ENCODE measurements at places on chromosomes 2 and 18.
A peak's percentile ranks its signal among the peaks of the same experiment; 100 is the strongest.

DNA sequence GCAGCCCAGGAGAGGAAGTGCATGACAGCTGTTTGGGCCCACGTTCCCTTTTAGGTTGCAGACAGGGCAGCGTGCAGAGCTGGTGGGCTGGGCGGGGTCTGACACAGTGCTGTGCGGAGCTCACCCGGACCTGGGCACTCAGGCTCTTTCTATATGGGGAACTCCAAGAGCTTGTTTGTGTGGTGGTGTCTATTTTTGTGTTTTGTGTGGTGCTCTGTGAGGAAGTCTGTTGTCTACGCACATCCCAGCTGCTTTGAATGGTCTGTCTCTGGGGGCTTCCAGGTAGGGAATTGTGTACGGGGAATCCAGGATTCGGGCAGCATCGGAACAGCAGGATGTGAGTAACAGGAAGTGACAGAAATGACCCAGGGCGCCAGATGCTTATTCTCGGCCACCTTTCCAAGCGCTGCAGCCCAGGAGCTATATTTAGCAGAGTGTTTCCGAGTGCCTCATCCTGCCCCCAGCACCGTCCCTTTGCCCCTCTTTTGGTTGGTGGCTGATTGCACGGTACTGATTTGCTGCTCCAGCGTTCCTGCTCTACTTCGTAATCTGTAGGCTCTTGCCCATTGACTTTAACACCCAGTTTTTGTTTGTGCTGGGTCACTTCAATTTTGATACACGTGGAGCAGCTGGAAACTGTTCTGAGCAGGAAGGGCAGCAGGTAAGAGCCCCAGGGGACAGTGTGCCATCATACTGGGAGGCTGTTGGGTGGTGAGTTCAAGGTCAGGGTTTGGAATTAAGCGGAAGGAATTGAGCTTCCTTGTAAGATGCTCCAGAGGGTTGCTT lies 64.7 kb downstream of the DGKD start:
- DNase-seq = peak; percentile 25
- no peaks in the 10 kb centered on the region for H3K27me3 ChIP-seq
- peak overlapping the region; percentile 46 for H3K4me3 ChIP-seq
- peaks cover 25% of the 10 kb centered on the region for H3K4me1 ChIP-seq
- H3K36me3 ChIP-seq = peaks cover 22% of the 10 kb centered on the region

GRCh38 chr2:112884869-112885505 lies 26.0 kb upstream of the IL37 start:
- no peak overlapping the region for H3K4me3 ChIP-seq
- H3K27ac ChIP-seq = no peak overlapping the region
- H3K4me1 ChIP-seq = peaks cover 11% of the 10 kb centered on the region
- DNase-seq = peak; percentile 74
- H3K36me3 ChIP-seq = no peaks in the 10 kb centered on the region
- H3K27me3 ChIP-seq = no peaks in the 10 kb centered on the region

GRCh38 chr2:105936954-105937353 lies 192.2 kb downstream of the NCK2 start:
- no peak overlapping the region for H3K27ac ChIP-seq
- no peaks in the 10 kb centered on the region for H3K36me3 ChIP-seq
- no peaks in the 10 kb centered on the region for H3K4me1 ChIP-seq
- DNase-seq = no peak
- no peaks in the 10 kb centered on the region for H3K27me3 ChIP-seq

GRCh38 chr18:629269-630150 lies 27.9 kb upstream of the TYMS start:
- no peaks in the 10 kb centered on the region for H3K4me1 ChIP-seq
- H3K4me3 ChIP-seq = no peak overlapping the region
- no peak overlapping the region for H3K27ac ChIP-seq
- peak; percentile 37 for DNase-seq
- H3K36me3 ChIP-seq = no peaks in the 10 kb centered on the region

DNA sequence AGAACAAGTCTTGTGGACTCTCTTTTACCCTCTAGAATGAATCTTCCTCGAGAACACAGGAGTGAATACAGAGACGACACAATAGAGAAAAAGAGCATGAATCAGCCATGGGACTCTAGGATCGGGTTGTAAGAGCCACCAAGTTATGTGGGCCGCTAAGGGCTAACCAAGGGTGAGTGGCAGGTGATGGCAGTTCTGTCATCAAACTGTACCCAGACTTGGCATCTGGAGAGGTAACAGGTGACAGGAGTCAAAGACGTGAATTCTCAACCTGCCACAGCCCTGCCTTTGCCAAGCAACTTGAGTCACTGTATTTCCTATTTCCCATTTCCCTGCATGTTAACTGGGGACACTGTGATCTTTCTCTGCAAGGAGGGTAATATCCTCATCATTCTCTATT lies 11.2 kb downstream of the SERPINE2 start:
- H3K27me3 ChIP-seq = no peaks in the 10 kb centered on the region
- H3K4me3 ChIP-seq = no peak overlapping the region
- H3K36me3 ChIP-seq = peaks cover 3% of the 10 kb centered on the region
- no peak for DNase-seq
- no peak overlapping the region for H3K27ac ChIP-seq
- peaks cover 62% of the 10 kb centered on the region for H3K4me1 ChIP-seq

- H3K27me3 ChIP-seq = no peaks in the 10 kb centered on the region
- no peak overlapping the region for H3K27ac ChIP-seq
- no peak overlapping the region for H3K4me3 ChIP-seq
Observed at GRCh38 chr2:86055314-86055713, 50.4 kb downstream of the POLR1A start.

GRCh38 chr2:53104263-53104662 lies 663.3 kb upstream of the CHAC2 start:
- no peaks in the 10 kb centered on the region for H3K4me1 ChIP-seq
- no peak overlapping the region for H3K27ac ChIP-seq
- no peak for DNase-seq

DNA sequence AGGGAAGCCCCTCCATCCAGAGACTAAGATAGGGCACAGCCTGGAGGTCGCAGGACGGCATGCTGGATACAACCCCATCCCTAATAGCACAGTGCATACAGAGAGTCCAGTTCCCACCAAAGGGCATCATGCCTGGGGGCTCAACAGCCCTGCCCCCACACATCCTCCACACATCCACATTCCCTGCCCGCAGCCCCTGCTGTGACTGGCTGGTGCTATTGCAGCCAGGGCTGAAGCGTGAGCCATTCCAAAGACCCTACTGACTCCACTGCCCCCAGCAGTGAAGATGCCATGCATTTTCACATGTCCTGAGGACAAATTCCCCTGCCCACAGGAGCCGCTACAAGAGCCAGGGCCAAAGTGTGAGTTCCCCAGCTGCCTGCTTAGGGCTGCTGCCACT lies 641.6 kb downstream of the METTL4 start:
- H3K27me3 ChIP-seq = no peaks in the 10 kb centered on the region
- no peak overlapping the region for H3K27ac ChIP-seq
- H3K36me3 ChIP-seq = no peaks in the 10 kb centered on the region
- H3K4me1 ChIP-seq = no peaks in the 10 kb centered on the region
- no peak for DNase-seq
- H3K4me3 ChIP-seq = no peak overlapping the region

- no peak overlapping the region for H3K27ac ChIP-seq
- no peaks in the 10 kb centered on the region for H3K27me3 ChIP-seq
- no peaks in the 10 kb centered on the region for H3K36me3 ChIP-seq
- H3K4me3 ChIP-seq = no peak overlapping the region
- no peaks in the 10 kb centered on the region for H3K4me1 ChIP-seq
Observed at GRCh38 chr2:156797832-156798231, 361.7 kb downstream of the GPD2 start.

DNA sequence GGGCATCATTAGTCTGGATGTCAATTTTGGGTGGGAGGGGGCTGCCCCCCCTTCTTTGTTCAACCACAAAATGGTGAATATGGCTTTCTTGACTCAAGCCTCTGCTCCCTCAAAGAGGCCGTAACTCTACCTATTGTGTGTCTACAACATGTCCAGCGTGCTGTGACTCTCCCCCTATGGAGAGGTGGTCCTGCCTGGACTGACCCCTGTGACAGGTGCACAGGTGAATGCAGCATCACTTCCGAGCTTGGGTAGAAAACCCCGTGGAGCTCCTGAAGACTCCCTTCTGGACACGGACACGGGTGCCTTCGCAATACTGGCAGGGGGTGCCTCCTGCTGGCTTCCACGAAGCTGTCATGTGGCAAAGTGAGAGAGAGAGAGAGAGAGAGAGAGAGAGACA lies 397.8 kb downstream of the GALR1 start:
- no peaks in the 10 kb centered on the region for H3K36me3 ChIP-seq
- no peaks in the 10 kb centered on the region for H3K4me1 ChIP-seq
- no peak overlapping the region for H3K27ac ChIP-seq

GRCh38 chr2:215832791-215833190 lies 180.6 kb downstream of the MREG start:
- H3K4me1 ChIP-seq = no peaks in the 10 kb centered on the region
- no peak overlapping the region for H3K27ac ChIP-seq
- no peak overlapping the region for H3K4me3 ChIP-seq
- H3K27me3 ChIP-seq = no peaks in the 10 kb centered on the region
- DNase-seq = peak; percentile 12

DNA sequence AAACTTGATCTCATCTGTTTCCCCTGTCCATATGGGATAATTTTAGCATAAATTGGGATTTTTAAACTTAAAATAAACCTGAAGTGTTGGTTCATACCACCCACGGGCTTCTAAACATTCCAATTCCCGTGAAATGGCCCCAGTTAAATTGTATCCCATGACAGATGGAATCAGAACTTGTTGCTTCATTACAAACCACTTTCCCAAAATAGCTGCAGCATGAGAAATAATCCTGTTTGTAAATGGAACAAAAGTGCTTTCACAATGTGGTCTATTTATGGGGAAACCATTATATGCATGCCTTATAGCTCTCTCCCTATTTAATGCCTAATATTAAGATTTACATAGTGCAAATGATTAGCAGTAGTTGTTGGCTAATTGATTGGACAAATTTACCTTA lies 15.9 kb downstream of the SCG2 start:
- DNase-seq = no peak
- H3K4me1 ChIP-seq = no peaks in the 10 kb centered on the region
- H3K36me3 ChIP-seq = no peaks in the 10 kb centered on the region
- no peak overlapping the region for H3K4me3 ChIP-seq
- H3K27me3 ChIP-seq = no peaks in the 10 kb centered on the region

DNA sequence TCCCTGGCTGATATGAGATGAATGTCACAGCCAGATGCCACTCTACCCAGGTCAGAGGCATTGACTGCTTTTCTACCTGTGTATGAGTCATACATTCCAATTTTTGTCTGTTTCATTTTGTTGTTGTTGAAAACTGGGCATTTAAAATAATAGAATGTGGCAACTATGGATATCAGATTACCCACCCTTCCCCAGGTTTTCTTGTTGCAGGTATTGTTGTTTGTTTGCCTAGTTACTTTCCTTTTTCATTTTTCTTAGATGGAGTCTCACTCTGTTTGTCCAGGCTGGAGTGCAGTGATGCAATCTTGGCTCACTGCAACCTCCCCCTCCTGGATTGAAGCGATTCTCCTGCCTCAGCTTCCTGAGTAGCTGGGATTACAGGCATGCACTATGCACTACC lies 70.2 kb downstream of the LRRC30 start:
- H3K4me1 ChIP-seq = no peaks in the 10 kb centered on the region
- no peaks in the 10 kb centered on the region for H3K36me3 ChIP-seq
- H3K27me3 ChIP-seq = no peaks in the 10 kb centered on the region
- no peak overlapping the region for H3K27ac ChIP-seq
- no peak overlapping the region for H3K4me3 ChIP-seq
- DNase-seq = no peak

GRCh38 chr18:61972389-61973264 lies 79.8 kb upstream of the RNF152 start:
- peaks cover 3% of the 10 kb centered on the region for H3K4me1 ChIP-seq
- H3K36me3 ChIP-seq = no peaks in the 10 kb centered on the region
- H3K27ac ChIP-seq = no peak overlapping the region

- H3K36me3 ChIP-seq = no peaks in the 10 kb centered on the region
- no peak for DNase-seq
- no peaks in the 10 kb centered on the region for H3K27me3 ChIP-seq
- H3K4me1 ChIP-seq = no peaks in the 10 kb centered on the region
- H3K4me3 ChIP-seq = no peak overlapping the region
Observed at GRCh38 chr2:147806846-147807245, 38.0 kb upstream of the ACVR2A start.

- DNase-seq = peak; percentile 43
- peaks cover 12% of the 10 kb centered on the region for H3K4me1 ChIP-seq
- no peak overlapping the region for H3K27ac ChIP-seq
- no peaks in the 10 kb centered on the region for H3K27me3 ChIP-seq
Observed at GRCh38 chr2:12106440-12107080, 360.1 kb downstream of the LPIN1 start.

DNA sequence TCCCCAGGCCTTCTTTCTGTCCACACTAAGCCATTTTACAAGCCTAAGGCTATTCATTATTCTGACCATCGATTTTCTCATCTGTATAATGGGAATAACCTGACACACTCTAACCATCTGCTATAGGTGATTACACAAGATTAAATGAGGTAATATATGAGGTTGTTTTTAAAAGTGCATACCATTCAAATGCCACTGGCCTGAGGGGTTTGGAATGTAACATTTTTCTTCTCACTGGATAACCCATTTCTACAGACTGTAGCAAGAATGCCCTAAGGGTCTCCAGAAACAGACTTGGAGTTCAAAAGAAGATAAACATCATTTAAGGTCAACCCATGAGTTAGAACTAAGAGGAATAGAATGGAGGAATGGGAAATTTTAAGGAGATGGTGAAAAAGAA lies 111.7 kb upstream of the SETBP1 start:
- DNase-seq = no peak
- H3K27ac ChIP-seq = no peak overlapping the region

GRCh38 chr2:65537651-65538385 lies 105.4 kb upstream of the SPRED2 start:
- no peaks in the 10 kb centered on the region for H3K36me3 ChIP-seq
- no peaks in the 10 kb centered on the region for H3K4me1 ChIP-seq
- H3K27ac ChIP-seq = no peak overlapping the region

- no peaks in the 10 kb centered on the region for H3K27me3 ChIP-seq
- no peaks in the 10 kb centered on the region for H3K36me3 ChIP-seq
- no peak overlapping the region for H3K27ac ChIP-seq
- H3K4me3 ChIP-seq = no peak overlapping the region
- no peak for DNase-seq
Observed at GRCh38 chr2:224716921-224717320, 756 bp upstream of the CCDC195 start.

DNA sequence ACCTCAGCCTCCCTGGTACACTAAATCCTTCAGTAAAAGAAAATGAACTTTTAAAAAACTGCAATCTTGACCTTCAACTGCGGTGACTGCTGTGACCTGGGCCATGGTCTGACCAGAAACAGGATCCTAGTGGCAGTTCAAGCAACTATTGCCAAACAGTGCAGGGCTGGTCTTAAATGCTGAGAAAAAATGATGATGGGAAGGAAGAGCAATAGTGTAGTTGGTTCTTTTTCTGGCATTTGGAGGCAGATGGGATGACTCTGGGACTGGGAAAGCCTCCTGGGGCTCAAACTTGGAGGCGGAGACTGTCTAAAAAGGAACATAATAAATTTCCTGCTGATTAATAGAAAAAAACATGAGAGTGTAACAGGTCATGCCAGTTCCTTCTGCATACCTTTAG lies 45.4 kb downstream of the CHN1 start:
- H3K27me3 ChIP-seq = no peaks in the 10 kb centered on the region
- no peaks in the 10 kb centered on the region for H3K36me3 ChIP-seq
- H3K4me1 ChIP-seq = no peaks in the 10 kb centered on the region
- no peak overlapping the region for H3K27ac ChIP-seq
- no peak overlapping the region for H3K4me3 ChIP-seq

Data from common myeloid progenitor, CD34-positive (primary cell).